ENCODE measurements at places on chromosomes 6 and 20.

DNA sequence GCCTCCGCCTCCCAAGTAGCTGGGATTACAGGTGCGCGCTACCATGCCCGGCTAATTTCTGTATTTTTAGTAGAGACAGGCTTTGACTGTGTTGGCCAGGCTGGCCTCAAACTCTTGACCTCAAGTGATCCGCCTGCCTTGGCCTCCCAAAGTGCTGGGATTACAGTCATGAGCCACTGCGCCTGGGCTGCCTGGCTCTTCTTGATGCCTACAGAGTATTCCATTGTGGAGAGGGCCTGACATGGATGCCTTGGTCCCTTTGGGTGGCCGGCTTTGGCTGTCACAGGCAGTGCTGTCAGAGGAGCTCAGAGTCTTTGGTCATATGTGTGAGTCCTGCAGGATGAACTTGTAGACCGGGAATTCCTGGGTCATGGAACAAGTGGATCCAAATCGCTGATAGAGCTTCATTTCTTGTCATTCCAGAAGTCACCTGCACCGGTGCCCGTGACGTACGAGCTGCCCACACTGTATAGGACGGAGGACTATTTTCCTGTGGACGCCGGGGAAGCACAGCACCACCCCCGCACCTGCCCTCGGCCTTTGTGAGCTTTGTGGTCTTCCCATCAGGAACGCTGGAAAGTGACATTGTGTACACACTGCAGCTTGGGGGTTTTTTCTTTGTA, 55.1 kb downstream of the ADNP start:
- no peak for DNase-seq
- no peaks in the 10 kb centered on the region for H3K36me3 ChIP-seq
- no peak overlapping the region for H3K27ac ChIP-seq
- no peaks in the 10 kb centered on the region for H3K4me1 ChIP-seq
- no peaks in the 10 kb centered on the region for H3K27me3 ChIP-seq

DNA sequence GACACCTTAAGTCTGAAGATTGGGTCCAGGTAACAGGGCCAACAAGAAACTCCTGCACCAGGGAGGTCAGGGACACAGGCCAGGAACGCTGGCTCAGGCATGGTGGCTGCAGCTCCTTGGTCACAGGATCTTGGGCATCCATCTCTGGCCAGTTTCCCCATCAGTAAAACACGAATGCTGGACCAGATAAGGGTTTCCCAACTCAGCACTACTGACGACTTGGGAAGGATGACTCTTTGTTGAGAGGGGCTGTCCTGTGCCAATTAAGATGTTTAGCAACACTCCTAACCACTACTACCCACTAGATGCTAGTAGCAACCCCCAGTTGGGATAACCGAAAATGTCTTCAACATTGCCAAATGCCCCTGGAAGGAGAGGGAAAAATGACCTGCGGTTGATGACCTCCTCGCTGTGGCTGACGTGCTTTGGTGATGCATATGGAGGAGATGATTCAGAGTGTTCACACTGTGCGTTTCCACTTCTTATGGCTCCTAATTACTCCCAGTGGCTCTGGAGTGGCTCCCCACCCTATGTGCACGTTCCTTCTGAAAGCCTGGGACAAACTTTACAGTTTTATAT, 261.9 kb downstream of the CDH26 start:
- no peaks in the 10 kb centered on the region for H3K36me3 ChIP-seq
- H3K4me1 ChIP-seq: no peaks in the 10 kb centered on the region
- no peaks in the 10 kb centered on the region for H3K27me3 ChIP-seq
- no peak for DNase-seq

DNA sequence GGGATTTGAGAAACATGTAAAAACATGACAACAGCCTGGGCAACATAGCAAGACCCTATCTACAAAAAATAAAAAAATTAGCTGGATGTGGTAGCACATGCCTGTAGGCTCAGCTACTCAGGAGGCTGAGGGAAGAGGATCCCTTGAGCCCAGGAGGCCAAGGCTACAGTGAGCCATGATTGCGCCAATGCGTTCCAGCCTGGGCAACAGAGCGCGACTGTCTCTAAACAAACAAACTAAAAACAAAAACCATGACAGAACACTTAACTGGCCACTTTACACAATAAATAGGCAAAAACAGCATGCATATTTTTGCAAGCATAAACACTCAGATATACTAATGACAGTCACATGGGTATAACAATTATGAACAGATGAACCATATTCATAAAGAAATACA, 60.0 kb downstream of the SYTL3 start:
- H3K4me3 ChIP-seq: no peak overlapping the region
- no peak for DNase-seq
- H3K27me3 ChIP-seq: no peaks in the 10 kb centered on the region
- H3K4me1 ChIP-seq: peaks cover 27% of the 10 kb centered on the region
- peaks cover 82% of the 10 kb centered on the region for H3K36me3 ChIP-seq
- H3K27ac ChIP-seq: no peak overlapping the region

DNA sequence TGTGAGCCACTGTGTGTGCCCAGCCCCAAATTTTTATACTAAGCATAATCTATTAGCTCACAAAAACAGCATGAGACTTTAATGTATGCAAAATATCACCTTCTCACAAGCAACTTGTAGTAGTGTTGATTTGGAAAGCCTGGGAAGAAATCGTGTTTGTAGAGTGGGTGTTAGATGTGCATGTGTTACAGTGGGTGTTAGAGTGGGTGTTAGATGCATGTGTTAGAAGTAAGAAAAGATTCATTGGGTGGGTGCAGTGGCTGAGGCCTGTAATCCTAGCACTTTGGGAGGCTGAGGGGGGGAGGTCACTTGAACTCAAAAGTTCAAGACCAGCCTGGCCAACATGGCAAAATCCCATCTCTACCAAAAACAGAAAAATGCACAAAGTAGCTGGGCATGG, 6.3 kb upstream of the SCAF8 start:
- peaks cover 4% of the 10 kb centered on the region for H3K27me3 ChIP-seq
- H3K27ac ChIP-seq: no peak overlapping the region
- H3K36me3 ChIP-seq: no peaks in the 10 kb centered on the region
- no peak for DNase-seq
- peaks cover 3% of the 10 kb centered on the region for H3K4me1 ChIP-seq
- H3K4me3 ChIP-seq: no peak overlapping the region

- H3K36me3 ChIP-seq: peaks cover 5% of the 10 kb centered on the region
- no peak overlapping the region for H3K4me3 ChIP-seq
- H3K4me1 ChIP-seq: peaks cover 2% of the 10 kb centered on the region
- no peak for DNase-seq
Measured at GRCh38 chr20:17641520-17641964, 40.5 kb downstream of the RRBP1 start.

DNA sequence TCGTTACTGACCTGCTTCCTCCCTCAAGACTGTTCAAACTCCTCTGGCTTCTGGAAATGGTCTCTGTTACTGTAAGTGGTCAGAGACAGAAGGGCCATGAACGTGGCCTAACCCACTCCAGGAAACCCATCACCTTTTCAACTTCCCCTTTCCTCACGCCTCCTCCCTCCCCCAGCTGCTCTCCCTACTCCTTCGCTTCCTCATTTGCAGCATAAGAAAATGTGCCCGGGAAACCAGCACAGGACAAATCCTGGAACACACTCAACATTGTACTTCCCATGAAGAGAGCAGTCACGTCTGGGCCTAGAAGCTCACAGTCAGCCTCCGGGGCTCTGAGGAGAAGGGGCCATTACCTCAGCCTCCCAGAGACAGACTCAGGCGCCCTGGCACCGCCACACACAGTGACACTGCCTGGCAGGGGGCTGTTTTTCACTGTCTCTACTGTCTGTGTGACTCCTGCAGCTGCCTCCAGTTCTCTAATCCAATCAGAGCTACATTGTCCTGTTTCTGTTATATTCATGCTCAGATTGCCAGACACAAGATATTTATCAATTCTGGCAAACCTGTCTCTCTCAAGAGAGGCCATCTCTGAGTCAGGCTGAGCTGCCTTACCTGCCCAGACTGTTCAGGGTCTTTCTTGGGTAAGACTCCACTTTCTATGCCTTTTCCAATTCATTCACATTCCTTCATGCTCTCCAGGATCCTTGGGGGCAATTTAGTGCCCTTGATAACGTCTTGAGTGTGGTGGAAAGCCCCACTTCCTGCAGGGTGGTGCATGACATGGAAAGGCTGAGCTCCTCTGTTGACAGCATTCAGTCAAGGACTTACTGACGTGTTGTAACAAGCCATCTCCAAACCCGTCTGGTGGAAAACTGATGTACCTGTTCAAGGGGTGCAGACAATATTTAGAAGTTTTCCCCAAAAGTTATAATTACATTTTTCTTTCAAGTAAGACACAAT, 242.2 kb downstream of the HIVEP2 start:
- DNase-seq: no peak
- no peak overlapping the region for H3K4me3 ChIP-seq
- no peaks in the 10 kb centered on the region for H3K36me3 ChIP-seq

DNA sequence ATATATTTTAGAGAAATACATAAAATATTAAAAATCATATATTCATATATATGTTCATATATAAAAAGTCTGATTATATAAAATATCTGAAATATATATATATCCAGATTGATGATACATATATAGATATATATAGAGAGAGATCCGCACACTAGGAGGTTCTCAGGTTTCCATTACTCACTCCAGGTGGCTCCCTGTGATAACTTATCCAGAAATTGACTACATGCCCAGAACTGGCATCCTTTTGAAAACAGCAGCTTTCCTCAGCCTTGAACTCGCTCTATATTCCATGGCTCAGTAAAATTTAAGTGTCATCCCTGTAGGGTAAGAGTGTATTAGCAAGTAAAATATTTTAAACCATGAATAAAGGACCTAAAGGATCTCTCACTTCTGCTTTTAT, 206.8 kb downstream of the TINAG start:
- H3K4me3 ChIP-seq: no peak overlapping the region
- H3K36me3 ChIP-seq: no peaks in the 10 kb centered on the region
- no peaks in the 10 kb centered on the region for H3K4me1 ChIP-seq
- no peaks in the 10 kb centered on the region for H3K27me3 ChIP-seq

- no peak overlapping the region for H3K27ac ChIP-seq
- no peak overlapping the region for H3K4me3 ChIP-seq
- H3K36me3 ChIP-seq: peaks cover 8% of the 10 kb centered on the region
- no peaks in the 10 kb centered on the region for H3K27me3 ChIP-seq
- peaks cover 4% of the 10 kb centered on the region for H3K4me1 ChIP-seq
Measured at GRCh38 chr6:97218912-97219311, 64.1 kb downstream of the MMS22L start.

DNA sequence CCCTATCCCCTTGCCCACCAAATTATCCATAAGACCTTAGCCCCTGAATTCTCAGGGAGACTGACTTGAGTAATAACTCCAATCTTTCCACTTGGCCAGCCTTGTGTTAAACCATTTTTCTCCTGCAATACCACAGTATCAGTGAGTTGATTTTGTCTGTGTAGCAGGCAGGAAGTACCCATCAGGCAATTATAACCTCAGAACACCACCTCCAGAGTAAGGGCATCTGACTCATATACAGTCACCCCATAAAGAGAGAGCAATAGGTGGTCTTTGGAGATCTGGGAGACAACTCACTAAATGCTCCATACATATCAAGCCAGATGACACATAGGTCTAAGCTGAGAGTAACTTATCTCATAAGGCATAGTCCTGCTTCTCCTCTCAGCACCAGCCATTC, 83.7 kb downstream of the FILIP1 start:
- no peak overlapping the region for H3K27ac ChIP-seq
- no peak for DNase-seq
- H3K36me3 ChIP-seq: no peaks in the 10 kb centered on the region
- no peak overlapping the region for H3K4me3 ChIP-seq
- no peaks in the 10 kb centered on the region for H3K27me3 ChIP-seq
- peaks cover 1% of the 10 kb centered on the region for H3K4me1 ChIP-seq

GRCh38 chr6:81228912-81229555, 523.4 kb downstream of the TENT5A start:
- DNase-seq: no peak
- H3K4me1 ChIP-seq: no peaks in the 10 kb centered on the region
- no peaks in the 10 kb centered on the region for H3K36me3 ChIP-seq
- no peak overlapping the region for H3K4me3 ChIP-seq

- H3K4me3 ChIP-seq: no peak overlapping the region
- H3K4me1 ChIP-seq: no peaks in the 10 kb centered on the region
- DNase-seq: no peak
- H3K36me3 ChIP-seq: no peaks in the 10 kb centered on the region
- peaks cover 2% of the 10 kb centered on the region for H3K27me3 ChIP-seq
- H3K27ac ChIP-seq: no peak overlapping the region
Measured at GRCh38 chr20:51831866-51832265, 29.5 kb upstream of the SALL4 start.

GRCh38 chr20:36344517-36345132, 38.5 kb downstream of the DLGAP4 start:
- no peaks in the 10 kb centered on the region for H3K36me3 ChIP-seq
- no peak overlapping the region for H3K4me3 ChIP-seq
- H3K4me1 ChIP-seq: no peaks in the 10 kb centered on the region
- DNase-seq: peak; percentile 18
- H3K27me3 ChIP-seq: no peaks in the 10 kb centered on the region

GRCh38 chr6:149094934-149095351, 222.6 kb upstream of the TAB2 start:
- H3K27me3 ChIP-seq: no peaks in the 10 kb centered on the region
- H3K4me1 ChIP-seq: peaks cover 60% of the 10 kb centered on the region
- no peak for DNase-seq
- peak overlapping the region; percentile 50 for H3K4me3 ChIP-seq
- H3K27ac ChIP-seq: peak overlapping the region; percentile 84

DNA sequence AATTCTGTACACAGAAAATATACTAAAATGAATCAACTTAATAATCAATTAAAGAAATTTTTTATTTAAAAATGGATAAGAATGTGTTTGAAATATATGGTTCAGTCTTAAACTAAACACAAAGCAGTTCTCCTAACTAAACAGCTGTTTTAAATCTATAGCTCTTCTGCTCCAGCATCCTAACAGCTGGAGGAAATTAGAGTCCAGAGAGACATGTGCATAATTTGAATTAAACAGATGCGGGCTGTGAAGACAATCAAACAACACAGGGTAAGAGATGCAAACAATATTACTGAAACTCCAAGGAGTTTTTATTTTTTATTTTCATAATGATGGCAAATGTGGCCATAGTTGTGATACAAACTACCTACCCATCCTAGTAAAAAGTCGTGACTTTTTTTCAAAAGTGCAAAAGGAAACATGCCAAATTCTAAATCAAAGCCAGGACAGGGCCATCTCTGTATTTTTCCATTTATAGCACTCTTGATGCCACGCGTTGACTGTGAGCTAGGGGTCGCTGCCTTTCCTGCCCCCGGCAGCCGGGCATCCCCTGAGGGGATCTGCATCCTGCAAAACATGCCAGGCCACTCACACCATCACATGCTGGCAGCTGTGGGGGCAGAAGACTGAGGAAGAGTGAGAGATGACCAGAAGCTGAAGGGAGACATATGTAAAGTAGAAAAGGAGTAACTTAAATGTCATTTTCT, 310.6 kb downstream of the PRKN start:
- no peaks in the 10 kb centered on the region for H3K36me3 ChIP-seq
- H3K27ac ChIP-seq: no peak overlapping the region
- H3K4me1 ChIP-seq: no peaks in the 10 kb centered on the region
- no peaks in the 10 kb centered on the region for H3K27me3 ChIP-seq
- no peak overlapping the region for H3K4me3 ChIP-seq
- DNase-seq: no peak

Data from activated T-helper 2 cell treated with anti-CD3 and anti-CD28 coated beads, Interferon-gamma antibody, Interleukin-2, Interleukin-4, amounts not matched to agents 10 μg/mL and 5 μg/mL and 100 μg/mL, durations not matched to agents 14 hours and 24 hours and 36 hours (primary cell).